ENCODE measurements at places on chromosomes 16 and 17.
A peak's percentile ranks its signal among the peaks of the same experiment; 100 is the strongest.

DNA sequence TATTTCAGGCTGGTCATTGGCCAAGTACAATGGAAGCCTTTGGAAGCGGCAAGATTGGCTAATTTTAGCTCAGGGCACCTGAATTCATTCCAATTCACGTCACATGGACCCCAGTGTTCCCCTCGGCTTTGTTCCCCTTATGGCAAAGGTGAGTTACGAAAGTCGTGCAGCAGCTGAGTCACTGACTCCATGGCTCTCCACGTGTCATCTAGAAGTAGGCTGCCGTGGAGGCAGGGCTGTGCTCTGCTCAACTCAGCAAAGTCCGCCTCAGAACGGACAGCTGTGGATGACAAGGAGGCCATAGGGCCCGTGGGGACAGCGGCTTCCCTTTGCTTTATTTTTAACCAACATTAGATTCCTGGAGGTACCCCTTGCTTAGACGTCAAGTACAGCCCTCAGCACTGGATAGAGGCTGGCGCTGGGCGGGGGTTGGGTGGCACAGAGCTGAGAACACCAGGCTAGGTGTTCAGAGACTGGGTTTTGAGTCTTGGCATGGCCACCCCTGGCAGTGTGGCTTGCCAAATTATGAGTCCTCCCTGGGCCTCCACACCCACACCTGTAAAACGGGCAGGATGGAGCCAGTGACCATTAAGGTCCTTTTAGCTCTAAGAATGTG, 23.6 kb downstream of the ADAD2 start:
- DNase-seq = no peak

GRCh38 chr17:44556832-44557606, at the start of gene FZD2:
FZD2 (plus strand) TSS chr17:44557484; CDS start chr17:44557689, 205 bp downstream.
- DNase-seq = no peak

DNA sequence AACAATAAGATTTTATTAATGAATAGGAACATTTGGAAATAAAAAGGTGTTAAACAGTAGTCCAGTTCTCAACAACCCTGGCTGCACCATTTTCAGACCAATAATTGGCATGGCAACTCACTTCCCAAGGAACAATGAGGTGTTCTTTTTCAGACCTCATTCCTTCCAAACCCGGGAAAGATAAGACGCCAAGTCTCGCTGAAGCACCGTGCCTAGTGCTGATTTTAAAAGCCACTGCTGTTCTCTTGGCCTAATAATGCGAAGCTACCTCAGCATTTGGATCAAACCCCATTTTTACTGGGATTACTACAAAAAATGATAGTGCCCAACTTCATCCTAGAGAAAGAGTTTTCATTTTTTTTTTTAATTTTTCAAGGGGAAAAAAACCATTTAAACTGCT, 75.2 kb upstream of the NOL11 start:
- no peak for DNase-seq

DNA sequence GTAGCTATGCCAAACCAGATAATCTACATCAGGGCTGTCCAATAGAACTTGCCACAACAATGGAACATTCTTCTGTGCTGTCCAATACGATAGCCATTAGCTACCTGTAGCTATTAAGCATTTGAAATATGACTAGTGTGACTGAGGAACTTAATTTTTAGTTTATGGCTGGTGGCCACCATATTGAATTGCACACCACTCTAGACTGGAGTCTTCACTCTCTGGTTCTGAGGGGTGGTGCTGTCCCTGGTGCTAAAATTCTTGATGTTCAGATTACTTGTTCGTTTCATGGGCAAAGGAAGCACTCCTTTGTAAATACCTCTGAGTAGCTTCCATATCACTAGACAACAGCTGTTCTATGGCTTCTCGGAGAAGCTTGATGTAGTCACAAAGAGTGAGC, 296.6 kb downstream of the NPIPA8 start:
- no peak for DNase-seq

GRCh38 chr17:41101586-41102259, at the start of gene KRTAP4-16:
KRTAP4-16 (minus strand) TSS chr17:41102209; CDS start chr17:41102209, 0 bp downstream.
- DNase-seq = no peak

- no peak for DNase-seq
These were observed 359.1 kb upstream of the XYLT1 start for GRCh38 chr16:17829811-17830210.

DNA sequence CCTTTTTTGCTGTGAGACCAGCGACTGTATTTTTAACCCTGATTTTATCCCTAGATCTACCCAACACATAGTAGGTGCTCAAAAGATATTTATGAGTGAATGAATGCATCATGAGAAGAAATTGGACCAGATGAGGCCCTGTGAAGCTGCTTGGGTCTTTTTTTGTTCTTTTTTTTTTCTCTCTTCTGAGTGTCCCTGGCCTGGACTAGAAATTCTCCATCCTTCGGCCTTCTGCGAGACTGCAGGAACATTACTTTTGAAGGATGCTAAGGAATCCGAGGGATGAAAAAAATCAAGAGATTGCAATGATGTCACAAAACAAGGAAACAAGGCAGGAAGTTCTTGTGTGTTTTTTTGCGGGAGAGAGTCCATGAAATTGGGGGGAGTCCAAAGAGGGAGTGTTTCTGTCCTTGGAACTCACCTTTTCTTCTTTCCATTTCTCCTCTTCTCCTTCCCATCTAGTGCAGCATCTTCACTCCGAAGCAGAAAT, 560 bp upstream of the RUSF1 start:
- peak; percentile 26 for DNase-seq
